ENCODE measurements at places on chromosomes 7 and 10.

- DNase-seq = no peak
These were observed 64.0 kb downstream of the BBS9 start for GRCh38 chr7:33193308-33193864.

DNA sequence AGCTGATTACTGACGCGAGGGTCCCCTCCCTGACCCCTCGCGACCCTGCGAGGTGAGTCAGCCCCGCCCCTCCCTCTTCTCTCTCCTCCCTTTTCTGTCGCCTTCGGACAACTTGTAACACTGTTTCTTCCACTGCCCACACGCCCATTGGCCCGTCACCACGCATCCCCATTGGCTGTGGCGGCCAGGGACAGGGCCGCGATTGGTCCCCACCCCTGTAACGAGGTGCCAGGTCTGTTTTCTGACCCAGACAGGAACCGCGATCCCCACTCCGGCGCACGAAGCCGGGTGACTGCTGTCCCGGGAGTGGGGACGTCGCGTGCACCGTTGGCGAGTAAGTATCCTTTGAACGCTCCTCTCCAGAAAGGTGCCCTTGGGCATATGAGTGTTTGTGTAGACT, at the start of gene STRA8:
TSS of gene STRA8 (plus strand) at position 269 of the 400 bp plus-strand sequence. CDS start 6,687 bp downstream, outside the sequence.
- no peak for DNase-seq

DNA sequence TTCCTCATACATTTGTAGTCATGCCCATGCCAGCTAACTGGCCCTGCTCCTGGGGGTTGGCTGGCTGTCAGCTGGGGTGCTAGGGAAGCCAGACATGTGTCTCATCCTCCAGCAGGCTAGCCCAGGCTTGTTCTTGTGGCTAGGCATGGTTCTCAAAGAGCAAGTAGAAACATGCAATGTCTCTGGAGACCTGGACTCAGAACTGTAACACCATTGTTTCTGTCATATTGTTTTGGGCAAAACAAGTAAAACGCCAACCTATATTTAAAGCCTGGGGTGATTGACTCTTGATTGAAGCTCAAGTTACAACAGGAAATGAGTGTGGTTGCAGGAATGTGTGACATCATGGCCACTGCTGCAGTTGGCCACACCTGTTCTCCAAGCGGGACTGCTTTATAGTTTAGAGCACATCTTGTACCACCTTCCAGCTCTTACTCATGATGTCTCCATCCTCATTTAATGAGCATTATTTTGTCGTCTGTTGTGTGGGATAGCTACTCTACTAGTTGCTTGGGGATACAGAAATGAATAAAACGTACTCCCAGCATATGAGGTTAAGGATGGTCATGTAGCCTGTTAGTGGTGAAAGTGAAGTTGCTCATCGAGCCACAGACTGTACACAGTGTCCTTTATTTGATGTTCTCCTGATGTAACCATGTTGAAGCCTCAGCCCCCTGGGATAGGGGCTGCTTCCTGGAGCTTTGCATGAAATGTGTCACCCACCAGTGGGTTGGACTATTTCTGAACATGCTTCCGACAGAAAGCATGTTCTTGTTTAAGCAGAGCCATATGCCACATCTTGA, 168.4 kb downstream of the SORCS3 start:
- DNase-seq = no peak

GRCh38 chr7:133619491-133619890, 366.6 kb downstream of the EXOC4 start:
- DNase-seq = no peak

GRCh38 chr7:46945328-46945727, 636.6 kb downstream of the TNS3 start:
- no peak for DNase-seq

DNA sequence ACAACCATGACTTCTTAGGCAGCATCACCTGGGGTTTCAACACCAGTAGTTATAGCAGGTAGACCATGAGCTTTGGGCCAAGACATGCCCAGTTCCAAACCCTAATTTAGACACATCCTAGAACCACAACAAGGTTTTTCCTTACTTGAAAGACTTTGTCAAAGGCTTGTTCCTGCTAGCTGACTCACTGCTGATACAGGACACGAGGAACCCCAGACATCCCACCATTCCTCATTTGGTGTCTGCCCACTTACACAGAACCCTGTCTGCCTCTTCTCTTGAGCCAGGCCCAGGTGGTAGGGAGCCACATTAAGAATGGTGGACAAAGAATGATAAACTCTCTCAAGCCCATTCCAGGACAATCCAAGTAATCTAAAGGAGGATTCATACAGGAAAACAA, 109.0 kb downstream of the CCDC71L start:
- no peak for DNase-seq
